Kidney epithelial cell (primary cell): ENCODE measurements at places on chromosomes 2 and 18. TPM values are rescaled to one million over a fixed set of nuclear protein-coding genes. Genes with fewer than 3 reads are reported as not detected.

COBLL1 gene
- total RNA-seq = 57.2 and 60.8 TPM in 2 replicates

NCL gene
- total RNA-seq = 122 and 160 TPM in 2 replicates

IGFBP2 gene
- total RNA-seq = 298 and 307 TPM in 2 replicates

OSGEPL1 gene
- total RNA-seq = 6.8 and 9.0 TPM in 2 replicates

PTPRN gene
- 2.5 and 3.8 TPM in 2 replicates for total RNA-seq

SLC9A4 gene
- total RNA-seq = 2.2 and 3.2 TPM in 2 replicates

OSR1 gene
- 0.04 TPM in 1 of 2 replicates, not detected in the other for total RNA-seq

ERBB4 gene
- 2.6 and 2.7 TPM in 2 replicates for total RNA-seq

HOXD10 gene
- 5.1 and 5.6 TPM in 2 replicates for total RNA-seq

ZNF2 gene
- 5.1 and 6.1 TPM in 2 replicates for total RNA-seq

KCNJ13 gene
- total RNA-seq = not detected in 2 replicates

MC5R gene
- total RNA-seq = not detected in 2 replicates

LHCGR gene
- total RNA-seq = not detected in 2 replicates

ASNSD1 gene
- 34.6 and 39.9 TPM in 2 replicates for total RNA-seq

SYT4 gene
- total RNA-seq = 0.27 TPM in 1 of 2 replicates, not detected in the other

UNC80 gene
- not detected in 2 replicates for total RNA-seq
